ENCODE measurements at places on chromosomes 3 and 15.

GRCh38 chr3:16300881-16301359 is 35.9 kb downstream of the OXNAD1 start:
- DNase-seq: no peak

- DNase-seq: no peak
Observed at GRCh38 chr3:143548861-143549497, 299.3 kb downstream of the SLC9A9 start.

GRCh38 chr3:129536804-129537203 is 6.2 kb upstream of the H1-8 start:
- DNase-seq: no peak

DNA sequence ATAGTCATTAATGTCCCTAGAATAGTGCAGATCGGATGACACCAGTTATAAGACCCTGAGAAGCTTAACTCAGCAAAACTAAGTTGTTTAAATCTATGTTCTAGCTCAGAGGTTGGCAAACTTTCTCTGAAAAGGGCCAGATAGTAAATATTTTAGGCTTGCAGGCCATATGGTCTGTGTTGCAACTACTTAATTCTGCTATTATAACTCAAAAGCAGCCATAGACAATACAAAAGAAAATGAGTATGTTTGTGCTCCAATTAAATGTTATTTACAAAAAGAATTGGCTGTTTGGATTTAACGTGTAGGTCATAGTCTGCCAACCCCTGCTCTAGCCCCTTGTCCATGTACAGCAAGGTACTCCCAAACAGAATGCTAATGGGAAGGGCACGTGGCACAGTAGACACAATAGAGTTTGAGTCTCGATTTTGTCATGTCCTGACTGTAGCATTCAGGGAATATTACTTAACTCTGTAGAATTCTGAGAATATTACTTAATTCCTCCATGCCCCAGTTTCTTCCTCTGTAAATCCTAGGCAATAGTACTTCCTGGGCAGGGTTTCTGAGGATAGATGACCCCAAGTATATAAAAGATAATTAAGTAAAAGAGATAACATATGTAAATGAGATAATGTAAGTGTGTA is 70.5 kb upstream of the ATP2C1 start:
- DNase-seq: no peak

DNA sequence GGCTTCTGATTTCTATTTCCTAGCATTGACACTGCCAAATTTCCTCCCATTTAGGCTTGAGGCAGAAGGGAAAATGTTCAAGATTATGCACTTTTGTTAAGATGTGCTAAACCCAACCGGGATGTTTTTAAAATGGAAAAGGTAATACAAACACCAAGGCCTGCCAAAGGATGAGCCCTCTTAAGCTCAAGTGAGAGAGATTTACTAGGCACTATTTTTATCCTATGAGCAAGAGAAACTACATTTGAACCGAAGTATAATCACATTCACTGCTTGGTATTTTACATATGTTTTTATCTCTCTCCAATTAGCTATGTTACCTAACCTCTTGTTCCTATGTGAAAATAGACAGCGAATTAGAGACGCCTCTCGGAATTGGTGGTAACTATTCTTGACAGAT is 295.8 kb downstream of the GABRB3 start:
- no peak for DNase-seq

GRCh38 chr3:155957412-155957880 is 87.0 kb downstream of the GMPS start:
- DNase-seq: no peak

GRCh38 chr15:38755718-38756117 is 191.1 kb upstream of the RASGRP1 start:
- DNase-seq: no peak

GRCh38 chr3:144593881-144594280 is 622.3 kb downstream of the DIPK2A start:
- no peak for DNase-seq

GRCh38 chr3:157390713-157391515 is 45.7 kb upstream of the PTX3 start:
- no peak for DNase-seq

Data from stimulated activated CD8-positive, alpha-beta memory T cell treated with anti-CD3 and anti-CD28 coated beads, Interleukin-15, amount 100 ng/mL, for 48 hours (primary cell).